Hair follicular keratinocyte (primary cell): ENCODE measurements at places on chromosomes 4 and X. TPM values are rescaled to one million over a fixed set of nuclear protein-coding genes. Genes with fewer than 3 reads are reported as not detected.

NPY5R gene
- total RNA-seq, result not detected in 2 replicates

OPRPN gene
- not detected in 2 replicates for total RNA-seq

GC gene
- total RNA-seq, result not detected in 2 replicates

GAGE1 gene
- total RNA-seq, result not detected in 2 replicates

MAGEE1 gene
- 0.94 and 2.8 TPM in 2 replicates for total RNA-seq

TNIP2 gene
- total RNA-seq, result 57.9 and 60.1 TPM in 2 replicates

TSPAN6 gene
- 14.8 and 18.5 TPM in 2 replicates for total RNA-seq

TRMT10A gene
- 6.1 and 8.4 TPM in 2 replicates for total RNA-seq
